ENCODE measurements at places on chromosomes 7 and 10.

- DNase-seq = no peak
These were observed 19.3 kb downstream of the FGFR2 start for GRCh38 chr10:121578965-121579364.

DNA sequence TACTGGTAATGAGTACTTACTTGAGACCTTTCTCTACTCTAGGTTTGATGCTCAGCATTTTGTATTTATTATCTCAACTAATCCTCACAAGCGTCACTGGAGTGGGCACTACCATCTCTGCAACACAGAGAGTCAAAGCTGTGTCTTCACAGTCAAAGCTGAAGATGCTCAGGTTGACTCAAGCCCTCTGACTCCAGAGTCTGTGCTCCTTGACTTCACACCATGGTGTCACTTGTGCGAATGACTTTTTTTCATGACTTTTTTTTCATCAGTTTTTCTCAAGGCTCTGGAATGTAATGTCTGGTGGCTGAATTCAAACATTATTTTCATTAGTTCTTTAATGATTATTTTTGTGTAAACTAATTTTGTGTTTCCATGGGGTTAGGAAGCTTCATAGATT is 30.4 kb upstream of the TARP start:
- no peak for DNase-seq

GRCh38 chr7:48360574-48360973 is 189.3 kb downstream of the ABCA13 start:
- DNase-seq = no peak

GRCh38 chr10:95260397-95260881 is 30.4 kb downstream of the PDLIM1 start:
- no peak for DNase-seq

- no peak for DNase-seq
These were observed 452 bp downstream of the ATE1 start for GRCh38 chr10:121927318-121927840.

- no peak for DNase-seq
These were observed 64.0 kb upstream of the DUSP5 start for GRCh38 chr10:110433740-110434139.

- DNase-seq = no peak
These were observed 71.9 kb upstream of the OIT3 start for GRCh38 chr10:72821606-72822005.

GRCh38 chr7:109276348-109276747 is 706.7 kb downstream of the DNAJB9 start:
- no peak for DNase-seq

DNA sequence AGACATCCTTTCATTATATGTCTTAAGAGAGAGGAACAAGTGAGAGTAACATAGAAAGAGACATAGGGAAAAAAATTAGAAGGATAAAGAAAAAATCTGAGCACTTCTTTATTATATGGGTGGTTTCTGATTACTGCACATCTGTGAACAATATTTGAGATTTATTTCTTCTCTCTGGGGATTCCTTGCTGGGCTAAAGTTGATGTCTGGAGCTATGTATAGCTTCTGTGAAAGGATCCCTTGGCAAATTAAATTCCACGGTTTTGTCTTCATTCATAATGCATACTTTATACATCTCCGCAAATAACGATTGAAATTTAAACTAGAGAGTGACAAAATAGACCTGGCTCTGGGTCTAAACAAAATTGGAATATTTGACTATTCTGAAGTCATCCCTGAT is 232.2 kb upstream of the CTBP2 start:
- DNase-seq = no peak

DNA sequence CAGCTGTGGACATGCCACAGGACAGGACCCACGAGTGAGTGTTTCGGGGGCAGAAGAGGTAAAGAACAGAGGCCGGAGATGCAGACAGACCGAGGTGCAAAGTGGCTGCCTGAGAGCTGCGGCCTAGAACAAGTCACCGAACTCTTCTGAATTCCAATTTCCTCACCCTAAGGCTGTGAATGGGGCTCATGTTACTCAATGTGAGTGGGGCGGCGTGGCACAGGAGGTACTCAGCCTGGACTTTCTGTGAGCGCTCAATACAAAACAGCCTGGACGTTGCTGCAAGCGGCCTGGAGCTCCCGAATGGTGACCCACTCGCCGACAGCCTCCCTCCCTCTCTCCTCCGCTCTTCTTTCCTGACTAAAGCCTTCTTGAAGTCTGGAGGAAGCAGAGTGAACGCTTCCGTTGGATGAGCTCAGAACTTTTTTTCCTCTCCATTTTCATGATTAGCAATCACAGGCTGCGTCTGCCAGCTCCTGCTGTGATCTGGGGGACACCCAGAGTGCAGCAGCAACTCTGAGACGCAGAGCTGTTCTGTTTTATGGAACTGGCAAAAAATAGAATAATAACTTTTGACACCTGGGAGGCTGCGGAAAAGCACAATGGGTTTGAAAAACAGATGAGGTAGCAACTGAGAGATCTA is 108.5 kb downstream of the PTPRN2 start:
- DNase-seq = no peak

DNA sequence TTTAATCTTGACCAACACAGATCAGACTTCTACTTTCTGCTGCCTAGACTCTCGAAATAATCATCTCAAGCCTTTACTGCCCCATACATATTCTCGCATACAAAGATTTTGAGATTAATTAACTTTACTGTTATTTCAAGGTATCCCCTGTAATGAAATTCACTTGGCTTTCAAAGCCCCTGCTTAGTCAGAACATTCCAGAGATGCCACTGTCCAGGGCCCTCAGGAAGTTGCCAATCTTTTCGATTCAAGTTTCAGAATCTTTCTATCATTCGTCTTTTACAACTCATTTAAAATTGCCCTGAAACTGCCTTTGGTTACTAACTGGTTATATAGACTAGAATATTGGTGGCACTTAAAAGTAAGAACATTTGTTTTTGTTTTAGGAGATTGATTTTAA is 320.2 kb downstream of the CDK14 start:
- DNase-seq = no peak

DNA sequence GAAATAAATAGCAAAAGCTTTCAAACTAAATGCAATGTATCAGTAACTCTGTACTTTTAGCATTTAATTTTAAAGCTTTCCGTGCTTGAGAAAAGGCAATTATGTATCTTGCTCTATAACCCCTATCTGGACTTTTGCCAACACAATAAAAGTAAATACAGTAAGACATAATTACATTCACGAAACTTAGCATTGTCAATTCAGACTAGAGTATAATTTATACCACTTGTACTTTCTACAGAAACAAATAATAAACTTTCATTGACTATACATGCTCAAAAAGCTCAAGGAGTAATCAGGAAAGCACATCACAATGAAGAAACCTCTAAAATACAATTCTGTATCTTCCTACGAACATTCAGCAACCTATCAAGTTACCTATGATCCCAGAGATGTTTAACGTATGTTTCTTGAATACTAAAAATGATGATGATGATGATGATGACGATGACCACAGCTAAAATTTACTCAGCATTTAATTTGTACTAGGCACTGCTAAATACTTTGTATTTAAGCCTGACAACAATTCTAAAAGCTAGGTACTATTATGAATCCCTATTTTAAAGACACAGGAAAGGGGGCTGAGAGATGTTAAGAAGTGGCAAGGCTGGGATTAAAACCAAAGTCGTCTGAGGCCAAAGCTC is 44.9 kb downstream of the MINDY3 start:
- no peak for DNase-seq

DNA sequence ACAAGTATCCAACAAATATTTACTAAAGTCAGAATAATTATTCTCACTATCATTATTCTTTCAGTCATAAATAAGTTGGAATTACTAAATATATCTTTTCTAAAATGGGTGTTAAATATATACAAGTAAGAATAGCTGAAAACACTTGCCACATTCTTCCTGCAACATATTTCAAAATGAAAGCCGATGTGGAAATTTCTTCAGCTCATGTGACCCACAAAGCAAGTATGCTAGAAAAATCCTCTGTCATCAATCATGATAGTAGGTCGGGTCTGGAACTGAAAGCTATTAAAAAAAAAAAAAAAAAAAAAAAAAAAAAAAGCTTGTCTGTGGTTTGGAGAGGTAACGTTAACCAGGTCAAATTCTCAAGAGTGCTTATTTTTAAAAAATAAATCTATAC is 344.7 kb downstream of the NEBL start:
- no peak for DNase-seq

GRCh38 chr10:110773693-110774068 is 98.0 kb upstream of the PDCD4 start:
- no peak for DNase-seq

DNA sequence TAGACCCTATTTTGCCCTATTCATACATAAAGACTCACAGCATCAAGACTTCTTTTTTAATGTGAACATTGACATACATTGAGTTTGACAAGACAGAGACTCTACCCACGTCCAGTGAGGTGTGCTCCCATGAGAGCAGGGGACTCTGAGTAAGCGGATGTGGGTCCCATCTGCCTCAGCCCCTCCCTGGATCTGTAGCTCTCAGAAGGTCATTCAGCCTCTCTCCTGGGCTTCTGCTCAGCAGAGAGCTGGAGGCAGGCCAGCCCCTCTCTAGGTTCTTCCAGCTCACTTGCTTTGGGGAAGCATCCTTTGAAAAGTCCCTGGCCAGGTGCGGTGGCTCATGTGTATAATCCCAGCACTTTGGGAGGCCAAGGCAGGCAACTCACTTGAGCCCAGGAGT is 146.9 kb upstream of the ZMIZ1 start:
- no peak for DNase-seq

GRCh38 chr10:132163826-132164515 is 22.8 kb upstream of the DPYSL4 start:
- DNase-seq = no peak

DNA sequence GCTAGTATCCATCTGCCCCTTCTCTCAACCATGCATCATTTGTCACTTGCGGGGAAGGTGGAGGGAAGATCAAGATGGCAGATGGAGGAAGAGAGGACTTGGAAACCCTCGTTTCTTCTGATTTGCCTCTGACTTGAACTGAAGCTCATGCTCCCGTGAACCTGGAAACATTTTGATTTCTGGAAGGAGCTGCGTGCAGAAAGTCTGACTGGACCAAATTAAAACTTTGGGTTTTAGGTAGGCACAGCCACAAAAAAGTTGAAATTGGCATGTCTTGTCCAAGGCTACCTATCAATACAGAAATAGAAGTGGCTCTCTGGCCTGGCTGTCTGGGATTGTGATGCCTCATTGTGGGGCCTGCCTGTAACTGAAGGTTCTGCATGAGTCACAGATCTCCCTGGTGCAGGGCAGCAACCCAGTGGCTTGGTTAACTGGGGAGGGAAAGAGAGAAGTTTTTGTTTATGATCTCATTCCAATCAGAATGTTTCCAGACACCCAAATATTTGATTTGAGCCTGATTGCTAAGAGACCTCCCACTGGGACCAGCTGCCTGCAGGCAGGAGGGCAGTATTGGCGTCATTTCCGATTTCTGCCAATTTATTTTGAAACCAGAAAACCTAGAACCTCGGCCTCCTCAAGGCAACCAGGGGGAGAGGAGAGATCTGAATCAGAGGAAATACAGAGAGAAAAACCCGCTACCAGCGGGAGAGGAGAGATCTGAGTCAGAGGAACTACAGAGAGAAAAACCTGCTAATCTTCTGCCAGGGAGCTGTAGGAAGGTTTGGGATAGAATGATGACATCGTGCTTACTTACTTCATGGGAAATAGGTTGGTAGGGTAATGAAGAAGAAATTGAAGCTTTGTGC is 363.6 kb downstream of the ANKRD30A start:
- no peak for DNase-seq

DNA sequence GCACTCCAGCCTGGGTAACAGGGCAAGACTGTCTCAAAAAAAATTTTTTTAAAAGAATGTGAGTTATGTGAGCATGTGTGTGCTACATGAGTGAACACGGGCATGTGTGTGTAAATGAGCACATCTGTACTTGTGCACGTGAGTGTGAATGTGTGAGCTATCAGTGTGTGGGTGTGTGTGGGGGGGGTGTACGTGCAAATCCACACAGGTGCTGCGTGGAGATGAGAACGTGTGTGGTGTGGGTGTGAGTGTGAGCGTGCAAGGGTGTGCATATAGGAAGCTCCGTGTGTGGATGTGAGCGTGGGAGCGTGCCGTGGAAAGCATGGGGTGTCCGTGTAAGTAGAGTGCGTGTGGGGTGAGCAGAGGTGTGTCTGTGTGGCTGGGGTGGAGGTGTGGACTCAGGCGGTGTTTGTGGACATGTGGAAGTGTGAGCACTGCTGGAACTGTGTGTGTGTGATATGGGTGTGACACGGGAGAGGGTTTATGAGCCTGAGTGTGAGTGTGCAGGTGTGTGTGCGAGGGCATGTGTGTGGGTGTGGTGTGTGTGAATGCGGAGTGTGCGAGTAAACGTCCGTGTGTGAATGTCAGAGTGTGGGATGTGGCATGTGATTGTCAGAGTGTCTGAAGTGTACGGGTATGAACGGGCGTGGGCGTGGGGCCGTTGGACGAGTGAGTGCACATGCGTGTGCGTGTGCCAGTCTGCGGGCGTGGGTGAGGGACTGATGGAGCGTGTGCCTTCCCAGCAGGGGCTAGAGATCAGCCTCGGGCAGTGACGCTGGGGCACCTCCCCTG is 45.9 kb upstream of the TNRC18 start:
- DNase-seq = no peak

GRCh38 chr10:84659027-84659426 is 330.6 kb downstream of the CCSER2 start:
- no peak for DNase-seq

DNA sequence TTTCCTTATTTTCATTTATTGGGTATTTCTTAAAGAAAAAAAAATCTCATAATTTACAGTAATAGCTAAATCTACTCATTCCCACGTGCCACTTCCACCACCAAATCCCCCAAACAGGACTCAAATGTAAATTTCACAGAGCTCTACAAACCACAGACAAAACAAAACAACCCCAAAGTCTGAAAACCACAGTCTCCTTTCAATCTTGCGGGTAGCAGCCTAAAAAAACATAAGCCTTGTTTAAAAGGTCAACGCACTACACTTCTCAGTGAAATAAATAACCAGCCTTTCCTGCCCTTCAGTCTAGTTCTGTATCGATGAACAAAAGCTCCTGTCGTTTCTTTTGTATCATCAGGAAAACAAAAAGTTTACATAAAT is 121.8 kb upstream of the AFAP1L2 start:
- no peak for DNase-seq

- DNase-seq = no peak
These were observed 1672.9 kb downstream of the REEP3 start for GRCh38 chr10:65194126-65194525.

DNA sequence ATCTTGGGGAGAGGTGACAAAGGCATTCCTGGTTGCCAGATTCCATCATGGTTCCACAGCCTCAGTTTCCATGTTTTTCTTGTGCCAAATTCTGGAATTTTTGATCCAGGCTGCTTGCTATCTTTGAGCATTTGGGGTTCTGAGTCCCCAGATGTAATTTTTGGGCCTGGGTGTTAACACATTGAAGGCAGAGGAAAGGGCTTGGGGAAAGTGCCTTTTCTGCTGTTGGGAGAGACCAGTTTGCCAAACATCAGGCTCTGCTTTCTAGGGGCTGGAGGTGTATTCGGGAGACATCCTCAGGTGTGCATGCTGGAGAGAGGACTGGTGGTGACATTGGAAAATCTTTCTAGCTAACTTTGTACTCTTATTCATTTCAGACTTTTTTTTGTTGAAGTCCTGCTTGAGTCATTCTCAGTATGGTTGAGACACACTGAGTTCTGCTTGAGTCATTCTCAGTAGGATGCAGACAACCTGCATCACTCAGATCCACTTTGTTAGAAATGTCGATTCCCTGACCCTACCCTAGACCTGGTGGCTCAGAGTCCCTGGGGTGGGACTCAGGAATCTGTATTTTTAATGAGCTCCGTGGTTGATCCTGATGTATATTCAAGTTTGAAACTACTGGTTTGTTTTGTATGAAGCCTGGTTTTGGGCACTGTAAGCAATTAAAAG is 101.0 kb downstream of the LRMDA start:
- DNase-seq = no peak

- no peak for DNase-seq
These were observed 423.9 kb downstream of the NEBL start for GRCh38 chr10:20473023-20473760.

- DNase-seq = no peak
These were observed 12.4 kb upstream of the SEMA3A start for GRCh38 chr7:84207025-84207424.

All from cerebellar nuclear complex (tissue), 1 donor.